Lower lobe of right lung (tissue), 2 donors: ENCODE measurements at places on chromosomes 5 and 9. TPM values are rescaled to one million over a fixed set of nuclear protein-coding genes. Genes with fewer than 3 reads are reported as not detected.

GRCh38 chr5:33984671-33985124, at the start of gene SLC45A2:
Gene SLC45A2, minus strand, starts transcription at chr5:33984693. Its CDS starts 110 bp downstream, at chr5:33984583.
- peaks cover 32% of the 10 kb centered on the region for H3K36me3 ChIP-seq
- H3K4me3 ChIP-seq: no peak within 1 kb of the TSS
- H3K4me1 ChIP-seq: no peaks in the 10 kb centered on the region

DNA sequence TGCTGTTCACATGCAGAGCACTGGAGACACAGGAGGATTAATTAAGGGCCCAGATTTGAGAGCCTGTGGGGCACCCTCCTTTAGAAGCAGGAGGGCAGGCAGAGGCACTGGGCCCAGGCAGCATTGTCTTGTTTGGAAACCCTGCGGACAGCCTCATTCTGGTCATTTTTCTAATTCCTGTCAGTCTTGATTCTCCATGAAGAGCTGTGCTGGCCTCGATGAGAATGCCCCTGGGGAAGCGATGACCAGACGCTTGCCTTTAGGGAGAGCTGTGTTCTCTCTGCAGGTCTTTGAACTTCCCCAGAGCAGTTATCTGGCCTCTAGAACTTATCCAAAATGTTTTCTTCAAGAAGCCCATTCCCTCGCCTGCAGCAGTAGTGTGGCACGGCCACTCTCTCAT, 117.8 kb upstream of the PTCH1 start:
- no peaks in the 10 kb centered on the region for H3K27me3 ChIP-seq
- H3K27ac ChIP-seq: no peak overlapping the region
- H3K36me3 ChIP-seq: no peaks in the 10 kb centered on the region
- no peak overlapping the region for H3K4me3 ChIP-seq
- no peaks in the 10 kb centered on the region for H3K4me1 ChIP-seq

Gene PCDHAC2
- total RNA-seq: 5.8 TPM

Gene PCA3
- not detected for total RNA-seq

GRCh38 chr5:26761446-26761845, 276.9 kb downstream of the CDH9 start:
- H3K36me3 ChIP-seq: no peaks in the 10 kb centered on the region
- no peak overlapping the region for H3K4me3 ChIP-seq
- H3K4me1 ChIP-seq: no peaks in the 10 kb centered on the region
- no peak for DNase-seq
- no peak overlapping the region for H3K27ac ChIP-seq

Gene NR6A1
- total RNA-seq: 4.5 TPM

GRCh38 chr5:82884821-82885471, 192.2 kb downstream of the TMEM167A start:
- no peak for DNase-seq
- H3K4me1 ChIP-seq: no peaks in the 10 kb centered on the region
- no peaks in the 10 kb centered on the region for H3K27me3 ChIP-seq
- no peak overlapping the region for H3K27ac ChIP-seq
- no peak overlapping the region for H3K4me3 ChIP-seq

- no peak overlapping the region for H3K4me3 ChIP-seq
- no peak for DNase-seq
- no peaks in the 10 kb centered on the region for H3K36me3 ChIP-seq
- H3K4me1 ChIP-seq: no peaks in the 10 kb centered on the region
- no peaks in the 10 kb centered on the region for H3K27me3 ChIP-seq
- H3K27ac ChIP-seq: no peak overlapping the region
Observed at GRCh38 chr9:87063871-87064270, 116.6 kb upstream of the GAS1 start.

- peaks cover 17% of the 10 kb centered on the region for H3K4me1 ChIP-seq
- no peak for DNase-seq
- no peak overlapping the region for H3K27ac ChIP-seq
- peaks cover 7% of the 10 kb centered on the region for H3K36me3 ChIP-seq
- no peak overlapping the region for H3K4me3 ChIP-seq
Observed at GRCh38 chr5:143142596-143143435, 260.7 kb downstream of the NR3C1 start.

Gene SPACA9
- 13.9 TPM for total RNA-seq

GRCh38 chr5:173514661-173515060, 101.8 kb downstream of the BOD1 start:
- H3K36me3 ChIP-seq: no peaks in the 10 kb centered on the region
- H3K27me3 ChIP-seq: peaks cover 5% of the 10 kb centered on the region
- H3K4me1 ChIP-seq: no peaks in the 10 kb centered on the region
- H3K4me3 ChIP-seq: no peak overlapping the region

DNA sequence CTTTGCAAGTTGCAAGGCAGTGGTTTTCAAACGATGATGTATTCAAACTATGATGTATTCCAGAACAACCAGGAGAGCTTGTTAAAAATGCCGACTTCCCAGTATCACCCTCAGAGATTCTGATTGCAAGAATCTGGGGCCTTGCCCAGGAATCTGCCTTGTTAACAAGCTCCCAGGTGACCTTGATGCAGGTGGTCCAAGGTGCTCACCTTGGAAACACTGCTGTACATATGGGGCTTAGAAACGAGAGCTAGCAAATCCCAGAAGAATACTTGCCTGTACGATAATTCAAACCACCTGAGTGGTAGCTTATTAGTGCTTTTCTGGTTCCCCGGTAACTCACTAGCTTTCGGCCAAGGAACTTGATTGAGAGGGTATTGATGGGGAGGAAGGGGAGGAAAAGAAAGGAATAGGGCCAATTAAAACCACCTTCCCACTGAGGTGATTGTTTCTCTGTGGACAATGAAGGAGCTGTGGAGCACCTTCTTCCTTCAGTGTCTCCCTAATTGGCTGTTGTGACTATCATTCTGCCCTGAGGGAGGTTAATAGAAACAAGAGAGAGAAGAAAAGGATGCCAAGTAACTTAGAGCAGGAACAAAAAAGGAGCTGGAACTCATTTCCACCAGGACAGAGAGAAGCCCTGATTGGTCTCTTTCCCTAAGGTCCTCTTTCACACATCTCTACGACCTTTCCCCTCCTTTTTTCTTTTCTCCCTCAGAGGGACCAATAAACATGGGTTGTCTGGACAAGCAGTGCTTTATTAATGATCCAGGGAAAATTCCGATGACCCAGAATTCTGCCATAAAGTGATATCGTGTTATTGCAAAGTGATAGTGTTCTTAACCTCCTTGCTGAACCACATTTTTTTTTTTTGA, 218.8 kb downstream of the TMEM167A start:
- H3K4me1 ChIP-seq: no peaks in the 10 kb centered on the region
- no peaks in the 10 kb centered on the region for H3K27me3 ChIP-seq
- H3K27ac ChIP-seq: no peak overlapping the region

- H3K27me3 ChIP-seq: no peaks in the 10 kb centered on the region
- no peak for DNase-seq
- H3K27ac ChIP-seq: no peak overlapping the region
- H3K4me1 ChIP-seq: peaks cover 6% of the 10 kb centered on the region
- H3K4me3 ChIP-seq: no peak overlapping the region
Observed at GRCh38 chr5:67673180-67673579, 476.6 kb upstream of the CD180 start.

DNA sequence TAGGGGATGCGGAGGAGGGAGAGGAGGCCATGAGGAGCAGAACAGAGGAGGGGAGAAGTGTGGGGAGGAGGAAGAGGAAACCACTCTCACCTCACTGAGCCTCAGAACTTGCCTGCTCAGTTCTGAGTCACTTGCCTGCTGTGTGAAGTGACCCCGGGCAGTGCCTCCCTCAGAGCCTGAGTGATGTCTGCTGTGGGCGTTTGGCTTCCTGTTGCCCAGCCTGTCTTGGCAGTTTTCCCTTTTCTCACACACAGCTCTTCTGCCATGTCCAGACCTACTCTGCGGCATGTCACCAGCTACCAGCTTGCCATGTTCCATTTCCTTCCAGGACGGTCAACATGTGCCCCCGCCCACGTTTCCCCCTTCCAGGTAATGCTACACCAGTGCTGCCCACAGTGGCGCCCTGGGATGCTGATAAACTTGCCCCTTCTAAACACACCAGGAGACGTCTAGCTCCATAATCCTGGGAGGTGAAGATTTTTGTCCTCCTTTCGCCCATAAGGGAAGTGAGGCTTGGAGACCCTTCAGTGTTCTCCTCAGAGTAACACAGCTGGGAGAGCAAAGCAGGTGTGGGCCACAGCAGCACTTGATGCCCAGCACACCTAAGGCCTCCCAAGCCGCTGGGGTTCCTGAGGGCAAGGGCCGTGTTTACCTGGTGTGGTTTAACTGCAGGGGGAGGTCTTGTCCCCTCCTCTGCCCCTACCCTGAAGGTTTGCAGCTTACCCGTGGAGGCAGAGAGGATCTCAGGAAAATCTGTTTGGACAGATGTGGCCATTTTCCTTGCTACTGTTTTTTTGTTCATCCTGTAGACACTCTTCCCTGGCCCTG, 63.8 kb upstream of the RNF130 start:
- DNase-seq: peak; percentile 63
- peaks cover 5% of the 10 kb centered on the region for H3K27me3 ChIP-seq
- no peak overlapping the region for H3K27ac ChIP-seq
- no peaks in the 10 kb centered on the region for H3K4me1 ChIP-seq

Gene TXNDC8
- total RNA-seq: not detected

DNA sequence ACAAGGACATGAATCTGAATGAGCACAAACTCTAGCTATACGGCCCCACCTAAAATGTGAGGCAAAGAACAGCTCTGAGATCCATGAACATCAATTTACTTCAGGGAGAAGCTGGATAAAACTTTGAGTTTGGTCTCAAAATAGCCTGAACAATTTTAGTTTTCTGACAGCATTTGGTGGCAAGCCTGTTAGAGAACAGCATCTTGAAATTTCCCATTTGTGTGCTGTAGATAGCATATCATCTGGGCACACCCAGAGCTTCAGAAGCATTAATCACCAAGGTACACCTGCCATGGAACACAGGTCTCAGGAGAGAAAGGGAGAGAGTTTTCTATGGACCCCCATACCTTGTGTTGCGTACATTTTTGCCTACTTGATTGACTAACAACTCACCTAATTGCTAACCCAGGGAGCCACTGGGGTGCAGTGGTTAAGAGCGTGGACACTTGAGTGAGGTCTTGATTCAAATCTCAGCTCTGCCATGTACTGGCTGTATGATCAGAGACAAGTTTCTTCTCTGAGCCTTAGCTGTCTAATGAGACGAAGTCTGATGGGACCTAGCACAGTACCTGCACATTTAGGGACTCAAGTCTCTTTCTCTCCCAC, 264.9 kb downstream of the PIK3R1 start:
- no peaks in the 10 kb centered on the region for H3K4me1 ChIP-seq
- no peak for DNase-seq
- no peak overlapping the region for H3K4me3 ChIP-seq
- no peaks in the 10 kb centered on the region for H3K36me3 ChIP-seq
- H3K27ac ChIP-seq: no peak overlapping the region
- H3K27me3 ChIP-seq: no peaks in the 10 kb centered on the region
